ENCODE measurements at places on chromosomes 16 and 17. TPM values are rescaled to one million over a fixed set of nuclear protein-coding genes. Genes with fewer than 3 reads are reported as not detected.

The CNTNAP4 gene
- not detected for total RNA-seq

DNA sequence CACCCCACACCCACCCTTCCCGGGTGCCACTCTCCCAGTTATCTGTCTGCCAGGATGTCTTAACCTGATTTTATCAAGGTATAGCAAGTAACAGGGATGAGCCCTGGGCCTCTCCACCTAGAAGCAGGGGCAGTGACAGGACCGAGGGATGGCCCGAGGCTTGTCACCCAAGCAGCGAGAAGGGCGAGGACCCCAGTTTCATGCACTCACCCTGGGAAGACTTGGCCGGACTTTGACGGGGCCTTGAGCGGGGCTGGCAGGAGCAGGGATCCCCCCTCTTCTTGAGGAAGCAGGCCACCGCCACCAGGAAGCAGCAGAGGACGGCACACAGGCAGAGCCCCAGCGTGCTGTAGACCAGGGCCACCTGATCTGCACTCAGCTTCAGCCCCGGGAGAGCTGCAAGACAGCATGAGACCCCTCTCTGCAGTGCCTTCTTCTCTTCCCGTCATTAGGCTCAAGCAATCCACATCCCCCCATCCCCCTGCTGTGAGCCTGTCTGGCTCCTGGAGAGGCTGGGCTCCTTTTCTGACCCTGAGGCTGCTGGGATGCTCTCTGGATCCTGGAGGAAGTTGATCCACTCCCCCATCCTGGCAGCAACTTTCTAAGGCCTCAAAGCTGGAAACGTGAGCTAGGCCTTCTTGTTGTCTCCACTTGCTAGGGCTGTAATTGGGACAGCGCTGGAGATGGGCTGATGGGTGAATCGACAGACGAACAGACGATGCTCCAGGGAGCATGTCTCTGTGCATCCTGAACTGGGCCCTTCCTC, 31.6 kb downstream of the TNFRSF13B start:
- no peak for DNase-seq

The C17orf58 gene
- total RNA-seq, result 9.2 TPM

GRCh38 chr16:1874854-1875253, 2.9 kb upstream of the MEIOB start:
- DNase-seq, result no peak

The TAC4 gene
- total RNA-seq, result not detected

DNA sequence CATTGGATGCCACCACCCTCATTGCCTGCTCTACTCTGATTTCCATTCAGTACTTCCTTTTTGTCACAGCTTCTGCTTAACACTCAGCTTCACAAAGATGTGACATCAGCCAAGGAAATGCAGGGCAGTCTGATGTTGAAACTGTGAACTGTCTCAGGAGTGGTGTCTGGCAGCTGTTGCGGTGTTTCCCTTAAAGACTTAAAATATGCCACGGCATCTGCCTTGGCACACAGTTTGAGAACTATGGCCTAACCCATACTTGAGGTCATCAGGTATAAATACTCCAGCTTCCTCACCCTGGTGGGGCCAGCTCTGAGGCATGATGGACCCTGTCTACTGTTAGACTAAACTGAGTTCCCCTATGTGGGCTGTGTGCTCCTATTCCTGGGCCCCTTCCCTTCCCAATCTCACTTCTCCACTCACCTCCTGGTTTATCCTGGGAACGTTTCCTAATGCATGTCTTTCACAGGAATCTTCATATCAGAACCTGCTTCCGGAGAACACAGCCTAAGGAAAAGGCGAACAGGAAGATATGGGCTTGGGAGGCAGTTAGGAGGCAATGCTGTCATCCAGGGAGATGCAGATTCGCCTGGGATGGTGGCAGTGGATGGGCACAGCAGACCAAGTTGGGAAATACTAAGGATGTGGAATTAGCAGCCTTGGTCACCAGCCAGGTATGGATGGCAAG, 96.5 kb downstream of the WSCD1 start:
- no peak for DNase-seq

GRCh38 chr17:15236281-15237105, 28.6 kb downstream of the PMP22 start:
- DNase-seq, result peak; percentile 16

- DNase-seq, result peak; percentile 36
Observed at GRCh38 chr17:794876-795275, 12.7 kb downstream of the MRM3 start.

- DNase-seq, result no peak
Observed at GRCh38 chr16:59470556-59470955, 736.4 kb upstream of the GOT2 start.

The TBC1D3I gene
- 0.11 TPM for total RNA-seq

The CFAP20 gene
- 40.1 TPM for total RNA-seq

- no peak for DNase-seq
Observed at GRCh38 chr17:73822371-73822770, 178.1 kb upstream of the SDK2 start.

DNA sequence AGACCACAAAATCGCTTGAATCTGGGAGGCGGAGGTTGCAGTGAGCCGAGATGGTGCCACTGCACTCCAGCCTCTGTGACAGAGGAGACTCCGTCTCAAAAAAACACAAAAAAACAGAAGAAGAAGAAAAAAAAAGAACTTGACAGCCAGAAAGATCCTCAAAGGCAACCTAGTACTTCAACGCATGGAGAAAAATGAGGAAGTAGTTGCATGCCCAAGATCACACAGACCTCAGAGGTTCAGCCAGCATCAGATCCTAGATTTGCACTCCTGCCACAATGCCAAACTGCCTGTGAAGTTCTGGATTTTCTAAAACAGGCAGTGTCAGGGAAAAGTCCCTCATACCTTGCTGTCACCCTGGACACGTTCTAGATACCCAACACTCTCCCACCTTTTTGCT, 1.5 kb downstream of the ATPAF2 start:
- DNase-seq, result no peak

The PRR15L gene
- not detected for total RNA-seq

DNA sequence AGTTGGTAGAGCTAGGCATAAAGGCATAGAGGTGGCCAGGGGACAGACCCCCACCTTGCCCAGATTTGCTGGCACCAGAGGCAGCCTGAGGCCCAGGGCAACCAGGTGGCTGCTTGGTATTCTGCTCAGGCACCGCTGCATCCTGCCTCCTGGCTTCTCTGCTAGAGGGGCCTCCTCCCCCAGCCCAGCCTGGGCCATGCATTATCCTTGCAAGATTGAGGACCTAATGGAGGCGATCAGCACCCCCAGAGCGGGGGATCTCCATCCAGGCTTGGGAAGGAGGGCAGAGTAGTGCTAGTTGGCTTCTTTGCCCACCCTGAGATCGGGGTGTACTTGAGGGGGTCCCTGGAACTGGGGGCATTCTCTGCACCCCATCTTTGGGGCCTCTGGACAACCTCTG, 23.8 kb downstream of the CDK5RAP3 start:
- no peak for DNase-seq

GRCh38 chr16:6641091-6641490, 691.6 kb upstream of the RBFOX1 start:
- DNase-seq, result no peak

- peak; percentile 34 for DNase-seq
Observed at GRCh38 chr16:12271006-12271405, 294.5 kb downstream of the SNX29 start.

DNA sequence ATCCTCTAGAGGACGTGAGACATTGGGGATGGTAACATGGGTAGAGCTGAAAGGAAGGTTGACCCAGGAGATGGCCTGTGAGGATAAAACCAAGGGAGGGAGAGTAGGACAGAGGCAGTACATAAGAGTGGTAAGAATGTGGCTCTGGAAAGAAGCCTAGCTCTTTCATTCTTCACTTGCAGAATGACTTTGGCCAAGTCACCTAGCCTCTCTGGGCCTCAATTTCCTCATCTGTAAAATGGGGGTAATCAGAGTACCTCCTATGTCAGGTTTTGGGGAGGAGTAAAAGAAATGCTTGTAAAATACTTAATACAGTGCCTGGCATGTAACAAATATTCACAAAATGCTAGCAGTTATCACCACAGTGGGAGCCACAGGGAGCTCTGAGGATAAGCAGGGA, 6.9 kb downstream of the KDM6B start:
- no peak for DNase-seq

DNA sequence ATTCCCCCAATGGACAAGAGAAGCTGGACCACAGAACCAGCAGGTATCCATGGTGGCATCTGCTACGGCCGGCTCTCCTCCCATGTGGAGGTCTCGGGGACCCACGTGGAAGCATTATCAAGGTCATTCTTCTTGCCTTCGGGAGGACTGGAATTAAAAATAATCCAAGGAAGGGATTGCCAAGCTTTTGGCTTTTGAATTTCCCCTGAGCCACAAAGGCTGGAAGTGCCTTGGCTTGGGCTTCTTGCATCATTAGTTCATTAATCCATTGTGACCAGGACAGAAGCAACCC, 16.1 kb downstream of the NAGPA start:
- DNase-seq, result no peak

DNA sequence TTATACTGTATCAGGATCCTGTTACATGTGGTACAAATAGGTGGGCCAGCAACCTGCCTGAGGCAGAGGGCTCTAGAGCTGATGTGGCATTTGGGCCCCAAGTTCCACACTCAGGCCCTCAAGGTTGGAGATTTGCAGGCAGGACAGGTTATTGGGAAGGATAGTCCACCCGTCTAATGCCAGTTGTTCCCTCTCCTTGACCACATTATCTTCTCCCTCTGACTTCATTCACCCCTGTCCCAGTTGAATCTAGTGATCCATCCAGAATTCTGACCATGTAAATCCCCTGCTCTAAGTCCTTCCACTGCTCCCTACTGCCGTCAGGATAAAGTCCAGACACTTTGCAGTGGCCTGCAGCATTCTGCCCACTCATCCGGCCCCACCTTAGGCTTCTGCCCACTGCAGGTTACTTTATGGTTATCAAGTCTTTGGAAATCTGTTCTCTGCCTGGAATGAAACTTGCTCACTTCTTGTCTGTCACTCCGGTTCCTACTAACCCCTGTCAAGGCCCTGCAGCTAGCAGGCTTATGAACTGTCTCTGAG, 1.9 kb upstream of the NFATC3 start:
- no peak for DNase-seq

The KRT25 gene
- total RNA-seq, result not detected

GRCh38 chr17:20280851-20281250, 186.5 kb downstream of the LGALS9B start:
- DNase-seq, result no peak

The TNFRSF13B gene
- total RNA-seq, result not detected

GRCh38 chr17:81331527-81332043, 36.5 kb upstream of the SLC38A10 start:
- DNase-seq, result no peak

GRCh38 chr17:19651451-19652238, 3.1 kb downstream of the ALDH3A2 start:
- no peak for DNase-seq

DNA sequence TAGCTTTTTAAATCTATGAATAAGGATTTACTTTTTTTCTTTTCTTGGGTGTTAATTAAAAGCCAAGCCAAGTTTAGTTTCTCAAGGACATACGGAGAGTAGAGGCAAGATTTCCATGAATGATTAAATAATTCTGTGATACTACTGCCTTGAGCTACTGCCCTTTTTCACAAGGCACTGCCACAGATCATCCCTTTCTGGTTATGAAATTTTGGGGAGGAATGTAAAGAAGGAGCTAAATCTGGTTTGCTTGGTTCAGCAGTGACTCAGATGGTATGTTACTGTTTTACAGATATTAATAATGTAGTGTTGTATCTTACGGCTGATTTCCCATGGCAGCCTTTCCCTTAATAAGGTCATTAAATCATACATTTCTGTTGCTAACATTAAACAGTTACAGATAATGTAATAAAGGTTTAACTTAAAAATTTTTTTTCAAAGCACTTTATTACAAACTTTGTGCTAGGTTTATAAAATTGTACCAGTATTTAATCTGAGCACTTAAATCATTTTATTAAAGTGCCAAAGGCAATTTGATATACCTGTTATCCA, 2.6 kb downstream of the WSB1 start:
- DNase-seq, result peak; percentile 69

The ZPBP2 gene
- not detected for total RNA-seq

The RHBDF1 gene
- total RNA-seq, result 55.5 TPM

- DNase-seq, result peak; percentile 29
Observed at GRCh38 chr16:19583665-19584300, 28.3 kb downstream of the VPS35L start.
